ENCODE measurements at places on chromosomes 2 and 18.
A peak's percentile ranks its signal among the peaks of the same experiment; 100 is the strongest.

DNA sequence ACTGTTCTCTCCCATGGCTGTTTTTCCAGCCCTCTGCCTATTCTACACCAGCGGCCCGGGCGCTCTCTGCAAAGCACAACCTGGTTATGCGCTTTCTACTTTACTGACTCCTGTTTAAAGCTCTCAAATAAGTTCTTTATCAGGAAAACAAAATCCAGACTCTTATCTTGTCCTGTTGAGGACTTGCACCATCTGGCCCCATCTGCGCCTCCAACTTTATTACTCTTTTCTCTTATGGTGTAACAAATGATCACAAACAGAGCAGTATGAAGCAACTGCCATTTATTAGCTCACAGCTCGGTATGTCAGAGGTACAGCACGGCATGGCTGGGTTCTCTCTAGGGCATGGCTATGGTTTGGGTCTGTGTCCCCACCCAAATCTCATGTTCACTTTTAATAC lies 236.5 kb upstream of the NT5C1B start:
- no peak for DNase-seq

DNA sequence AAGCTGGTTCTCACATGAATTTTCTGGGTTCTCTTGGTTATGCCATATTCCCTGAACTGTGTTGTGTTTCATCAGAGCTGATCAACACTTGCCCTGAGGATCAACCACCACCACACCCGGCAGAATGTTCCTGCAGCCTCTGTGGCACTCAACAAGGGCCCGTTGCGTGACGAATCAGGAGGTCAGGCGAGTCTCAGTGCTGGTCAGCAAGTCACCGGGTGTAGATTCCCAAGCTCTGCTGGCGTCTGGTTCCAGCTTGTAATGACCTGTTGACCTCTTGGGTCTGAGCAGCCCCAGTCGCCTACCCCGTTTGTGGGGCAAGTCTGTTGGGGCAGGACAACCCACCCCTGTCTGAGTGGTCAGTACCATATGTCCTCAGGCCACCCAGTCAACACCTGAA lies 46.0 kb downstream of the ADCY3 start:
- no peak for DNase-seq

GRCh38 chr2:186347472-186347871 lies 138.6 kb upstream of the ZC3H15 start:
- DNase-seq: no peak

- no peak for DNase-seq
Observed at GRCh38 chr2:232628466-232629128, 4.8 kb upstream of the EFHD1 start.

DNA sequence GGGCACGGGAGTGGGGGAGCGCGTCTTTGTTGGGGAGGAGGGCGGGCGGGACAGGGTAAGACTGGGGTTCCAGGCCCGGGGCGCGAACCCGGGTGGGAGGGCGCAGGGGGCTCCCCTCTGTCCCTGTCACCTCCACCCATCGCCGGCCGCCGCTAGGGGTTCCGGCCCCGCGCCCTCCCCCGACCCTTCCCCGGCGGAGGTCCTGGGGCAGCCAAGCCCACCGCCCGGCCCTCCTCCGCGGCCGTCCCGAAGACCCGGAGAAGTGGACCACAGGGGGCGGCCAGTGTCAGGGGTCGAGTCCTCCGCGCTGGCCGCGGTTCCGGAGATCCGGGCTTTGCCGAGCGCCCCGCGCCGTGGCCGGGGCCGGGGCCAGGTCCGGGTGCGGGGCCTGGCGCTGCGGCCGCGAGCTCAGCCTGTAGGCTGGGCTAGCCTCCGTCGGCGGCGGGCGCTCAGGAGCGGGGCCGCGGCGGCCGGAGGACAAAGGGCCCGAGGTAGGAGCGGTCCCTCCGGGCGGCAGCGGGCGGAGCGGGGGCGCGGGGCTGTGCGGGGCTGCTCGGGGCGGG lies 16.6 kb upstream of the E2F6 start:
- DNase-seq: no peak

GRCh38 chr18:48956356-48956755 lies 5.6 kb upstream of the SMAD7 start:
- no peak for DNase-seq

GRCh38 chr2:130372055-130372832 lies 16.4 kb downstream of the PTPN18 start:
- peak; percentile 66 for DNase-seq
